ENCODE measurements at places on chromosomes 5 and 9.

DNA sequence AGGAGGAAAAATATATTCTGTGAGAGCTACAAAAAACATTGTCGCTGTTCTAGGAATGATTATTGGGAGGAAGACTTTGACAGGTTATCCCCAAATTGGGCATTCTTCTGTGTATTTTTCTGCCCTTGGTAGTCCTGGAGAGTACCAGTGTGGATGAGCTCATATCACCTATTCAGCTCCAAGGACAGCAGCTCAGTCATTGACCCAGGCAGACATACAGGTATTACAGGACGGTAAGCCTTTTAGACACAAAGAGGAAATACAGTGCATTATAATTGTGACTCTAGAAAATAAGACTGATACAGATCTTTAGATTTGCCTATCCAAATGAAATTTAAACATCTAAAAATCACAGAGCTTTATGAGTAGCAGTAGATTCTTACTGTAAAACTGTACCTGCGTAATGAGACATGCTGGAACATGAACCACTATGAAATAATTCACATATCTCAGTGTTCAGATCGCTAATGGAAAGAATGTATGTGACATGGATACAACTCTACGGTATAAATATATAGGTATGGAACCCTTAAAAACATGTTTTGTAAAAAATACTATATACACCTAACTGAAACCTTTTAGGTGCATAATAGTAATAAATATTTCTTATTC lies 56.0 kb downstream of the PLK2 start:
- DNase-seq, result no peak

GRCh38 chr9:89872913-89873707 lies 268.3 kb downstream of the GADD45G start:
- DNase-seq, result no peak

GRCh38 chr9:121887553-121888437 lies 205.3 kb downstream of the TTLL11 start:
- peak; percentile 21 for DNase-seq

DNA sequence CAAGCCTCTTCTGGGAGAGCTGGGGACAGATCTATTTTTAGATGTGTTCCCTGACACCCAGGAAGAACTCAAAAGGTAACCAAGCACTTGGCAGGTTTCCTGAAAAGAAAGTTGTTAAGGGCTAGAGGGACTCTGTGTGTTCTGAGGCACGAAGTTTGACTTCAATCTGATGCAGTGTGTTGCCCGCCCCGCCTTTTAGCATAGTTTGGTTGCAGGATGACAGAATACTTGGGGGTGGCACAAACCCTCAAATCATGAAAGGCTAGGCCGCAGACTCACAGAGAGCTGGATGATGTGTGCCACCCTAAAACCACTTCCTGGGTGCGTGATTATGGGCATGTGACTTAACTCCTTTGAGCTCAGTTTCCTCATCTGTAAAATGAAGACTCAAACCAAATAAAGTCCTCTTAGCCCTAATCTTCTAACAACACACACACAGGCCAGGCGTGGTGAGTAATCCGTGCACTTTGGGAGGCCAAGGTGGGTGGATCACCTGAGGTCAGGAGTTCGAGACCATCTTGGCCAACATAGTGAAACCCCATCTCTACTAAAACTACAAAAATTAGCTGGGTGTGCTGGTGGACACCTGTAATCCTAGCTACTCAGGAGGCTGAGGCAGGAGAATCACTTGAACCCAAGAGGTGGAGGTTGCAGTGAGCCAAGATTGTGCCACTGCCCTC lies 12.8 kb upstream of the NDFIP1 start:
- no peak for DNase-seq

- DNase-seq, result no peak
Measured at GRCh38 chr5:132268769-132269551, 11.5 kb downstream of the PDLIM4 start.

DNA sequence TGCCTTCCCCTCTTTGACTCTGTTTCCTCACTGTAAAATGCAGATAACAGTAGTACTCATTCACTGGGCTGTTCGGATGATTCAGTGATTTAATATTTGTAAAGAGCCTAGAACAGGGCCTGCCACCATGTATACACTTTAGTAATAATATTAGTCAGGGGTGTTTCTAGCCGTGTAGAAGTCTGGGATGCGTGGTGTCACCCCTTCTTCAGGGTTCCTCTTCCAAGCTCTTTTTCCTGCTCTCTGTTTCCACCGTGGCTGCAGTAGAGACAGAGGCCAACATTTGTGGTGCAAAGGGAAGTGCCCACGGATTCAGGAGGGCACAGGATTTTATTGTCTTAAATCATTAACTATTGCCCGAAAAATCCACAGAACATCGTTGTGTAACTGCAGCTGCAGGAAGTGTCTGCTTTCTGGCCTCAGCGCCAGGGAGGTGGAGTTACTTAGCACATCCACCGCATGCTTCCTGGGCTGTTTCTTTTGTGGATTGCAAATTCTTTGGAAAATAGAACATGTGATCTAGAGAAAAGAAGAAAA lies 61.7 kb downstream of the TRIO start:
- peak; percentile 95 for DNase-seq

Measured in lung microvascular endothelial cell (primary cell).